Activated naive CD8-positive, alpha-beta T cell treated with anti-CD3 and anti-CD28 coated beads, Interleukin-2, amount 50 U/mL, for 24 hours (primary cell): ENCODE measurements at places on chromosomes 13 and 19.

DNA sequence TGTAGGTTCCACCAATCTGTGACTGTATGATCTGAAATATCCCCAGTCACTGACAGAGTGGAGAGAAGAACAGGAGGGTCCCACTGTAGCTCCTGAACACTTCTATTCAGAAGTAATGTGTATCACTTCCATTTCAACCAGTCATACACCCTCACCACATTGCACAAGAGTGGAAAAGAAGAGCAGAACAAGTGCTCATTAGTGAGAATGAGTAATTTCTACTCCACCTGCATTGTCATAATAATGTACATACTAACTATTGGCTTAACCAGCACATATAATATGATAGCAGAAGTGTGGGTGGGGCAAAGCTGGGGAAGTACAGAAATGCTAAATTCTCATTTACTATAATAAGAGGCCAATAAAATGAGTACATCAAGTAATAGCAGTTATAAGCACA, 342.7 kb downstream of the LMO7 start:
- DNase-seq, result no peak

GRCh38 chr13:45219938-45220375, 19.1 kb upstream of the KCTD4 start:
- DNase-seq, result no peak

DNA sequence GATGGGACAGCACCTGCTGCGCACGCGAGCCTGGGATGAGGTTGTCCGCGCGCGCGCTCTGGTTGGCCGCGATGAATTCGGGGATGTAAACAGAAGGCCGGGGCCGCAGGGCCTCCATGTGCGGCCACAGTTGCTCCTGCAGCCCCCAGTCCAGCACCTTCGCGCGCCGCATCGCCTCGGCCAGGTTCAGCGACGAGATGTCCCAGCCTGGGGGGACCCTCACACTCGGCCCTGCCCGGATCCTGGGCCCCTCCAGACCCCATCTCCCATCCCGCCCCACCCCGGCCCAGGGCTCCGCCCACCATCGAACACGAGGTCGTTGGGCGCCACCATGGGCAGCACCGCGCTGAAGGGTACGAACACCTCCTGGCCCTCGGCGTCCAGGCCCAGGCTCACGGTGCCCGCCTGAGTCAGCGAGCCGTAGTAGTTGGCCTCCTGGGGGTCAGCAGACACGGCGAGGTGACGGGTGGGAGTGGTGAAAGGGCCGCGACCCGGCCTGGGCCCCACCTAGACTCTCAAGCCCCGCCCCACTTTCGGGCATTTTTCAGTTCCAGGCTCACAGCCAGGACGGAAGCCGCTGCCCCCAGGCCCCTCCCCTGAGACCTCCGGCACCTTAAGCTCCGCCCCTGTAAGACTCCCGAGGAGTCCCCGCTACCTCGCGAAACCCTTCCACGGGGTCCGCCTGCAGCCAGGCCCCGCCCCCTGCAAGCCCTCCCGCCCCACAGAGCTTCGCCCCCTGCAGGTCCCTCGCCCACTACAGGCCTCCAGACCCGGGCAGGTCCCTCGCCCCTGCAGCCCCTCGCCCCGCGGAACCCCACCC, 1.1 kb downstream of the ISYNA1 start:
- peak; percentile 83 for DNase-seq

- DNase-seq, result no peak
These were observed 11.7 kb upstream of the PTPRS start for GRCh38 chr19:5352229-5352763.

DNA sequence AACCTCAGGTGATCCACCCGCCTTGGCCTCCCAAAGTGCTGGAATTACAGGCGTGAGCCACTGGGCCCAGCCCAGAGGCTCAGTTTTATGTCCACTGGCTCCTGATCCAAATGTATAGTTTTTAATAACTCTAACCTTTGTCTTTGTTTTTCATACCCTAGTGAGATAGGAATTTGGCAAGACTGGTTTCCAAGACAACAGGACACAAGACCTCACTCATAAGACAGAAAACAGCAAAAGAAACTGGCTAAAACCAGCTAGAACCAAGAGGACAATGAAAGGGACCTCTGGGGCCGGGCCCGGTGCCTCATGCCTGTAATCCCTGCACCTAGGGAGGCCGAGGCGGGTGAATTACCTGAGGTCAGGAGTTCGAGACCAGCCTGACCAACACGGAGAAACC, 27.6 kb downstream of the CPT1C start:
- no peak for DNase-seq

- no peak for DNase-seq
These were observed 19.8 kb upstream of the FXYD3 start for GRCh38 chr19:35095667-35096368.
